Vagina (tissue), 2 donors: ENCODE measurements at places on chromosomes 5 and 9. TPM values are rescaled to one million over a fixed set of nuclear protein-coding genes. Genes with fewer than 3 reads are reported as not detected.

- no peak for DNase-seq
Observed at GRCh38 chr5:131328536-131329285, 64.9 kb downstream of the CDC42SE2 start.

- no peak for DNase-seq
Observed at GRCh38 chr5:172549696-172550095, 91.4 kb upstream of the NEURL1B start.

Gene PCDHGB7
- total RNA-seq, result 14.2 TPM

Gene PCDHB2
- 3.4 TPM for total RNA-seq

GRCh38 chr9:25302601-25303000 lies 375.6 kb downstream of the TUSC1 start:
- no peak for DNase-seq
